ENCODE measurements at places on chromosomes 7 and 10.

- no peak for DNase-seq
Observed at GRCh38 chr7:53015463-53015862, 20.0 kb upstream of the POM121L12 start.

- peak; percentile 83 for DNase-seq
Observed at GRCh38 chr7:3194501-3195141, 106.4 kb upstream of the SDK1 start.

DNA sequence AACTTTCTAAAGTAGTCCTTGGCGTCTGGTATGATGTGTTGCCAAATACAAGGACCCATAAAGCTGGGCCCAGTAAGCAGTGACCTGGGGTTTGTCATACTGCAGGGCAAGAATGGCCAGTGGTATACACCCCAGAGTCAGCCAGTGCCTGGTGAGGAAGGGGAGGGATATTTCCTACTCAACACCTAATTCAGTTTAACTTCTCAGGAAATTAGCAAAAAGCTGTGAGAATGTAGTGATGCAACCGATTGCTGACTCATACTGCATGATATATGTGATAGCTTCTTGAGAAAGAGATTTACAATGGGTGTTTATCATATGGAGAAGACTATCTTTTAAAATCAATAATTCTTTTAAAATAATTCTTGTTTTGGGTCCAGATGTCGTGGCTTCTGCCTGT lies 889.3 kb upstream of the CELF2 start:
- DNase-seq = peak; percentile 45

DNA sequence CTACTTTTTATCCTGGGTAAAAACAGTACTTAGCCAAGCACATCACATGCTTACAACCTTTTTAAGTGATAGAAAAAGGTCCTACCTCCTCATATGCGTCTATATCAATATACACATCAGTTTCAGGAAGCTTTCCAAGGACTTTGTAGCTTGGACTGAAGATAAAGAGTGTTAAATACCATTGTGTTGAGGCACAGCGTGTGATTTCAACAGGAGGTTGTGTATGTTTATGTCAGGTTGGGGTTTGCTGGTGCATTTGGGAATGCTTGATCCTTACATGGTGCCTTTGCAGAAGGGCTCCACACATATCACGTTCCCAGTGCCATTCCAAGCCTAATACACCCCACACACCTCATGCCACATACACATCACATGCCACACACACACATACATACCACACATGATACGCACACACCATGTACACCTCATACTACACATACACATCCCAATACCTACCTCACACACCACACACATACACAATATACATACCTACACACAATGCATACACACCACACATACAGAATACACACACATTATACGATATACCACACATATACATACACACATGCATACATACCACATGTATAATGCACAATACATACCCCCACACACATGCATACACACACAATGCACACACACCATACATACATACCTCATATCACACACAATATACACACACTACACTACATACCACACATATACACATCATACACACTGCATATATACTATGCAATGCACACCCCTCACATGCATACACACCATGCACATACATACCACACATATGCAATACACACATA lies 33.1 kb downstream of the PSMC2 start:
- peak; percentile 18 for DNase-seq

Data from cardiac fibroblast (primary cell).